Nucleus accumbens (tissue), 56 donors: ENCODE measurements at places on chromosomes 6 and 20.

GRCh38 chr6:129908858-129909257, 47.7 kb upstream of the TMEM244 start:
- no peak for DNase-seq

GRCh38 chr6:6656287-6656686, 67.8 kb downstream of the LY86 start:
- no peak for DNase-seq

GRCh38 chr6:72959821-72960220, 265.5 kb downstream of the KHDC1L start:
- no peak for DNase-seq

DNA sequence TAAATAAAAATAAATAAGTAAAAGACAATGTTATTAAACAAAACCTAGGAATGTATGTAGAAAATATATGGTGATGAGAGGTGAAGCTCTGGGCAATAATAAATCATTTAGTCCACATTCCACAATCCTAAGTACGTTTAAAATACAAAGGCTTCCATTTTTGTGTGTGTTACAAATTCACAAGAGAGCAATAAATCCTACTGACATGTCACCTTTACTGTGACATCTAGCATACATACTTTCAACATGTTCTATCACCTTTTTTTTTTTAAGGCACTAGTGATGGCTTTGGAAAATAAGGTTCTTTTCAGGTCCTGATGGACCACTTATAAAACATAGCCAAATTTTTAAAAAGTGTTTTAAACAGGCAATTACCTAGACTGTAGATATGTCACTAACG, 12.0 kb downstream of the REV3L start:
- DNase-seq: no peak

DNA sequence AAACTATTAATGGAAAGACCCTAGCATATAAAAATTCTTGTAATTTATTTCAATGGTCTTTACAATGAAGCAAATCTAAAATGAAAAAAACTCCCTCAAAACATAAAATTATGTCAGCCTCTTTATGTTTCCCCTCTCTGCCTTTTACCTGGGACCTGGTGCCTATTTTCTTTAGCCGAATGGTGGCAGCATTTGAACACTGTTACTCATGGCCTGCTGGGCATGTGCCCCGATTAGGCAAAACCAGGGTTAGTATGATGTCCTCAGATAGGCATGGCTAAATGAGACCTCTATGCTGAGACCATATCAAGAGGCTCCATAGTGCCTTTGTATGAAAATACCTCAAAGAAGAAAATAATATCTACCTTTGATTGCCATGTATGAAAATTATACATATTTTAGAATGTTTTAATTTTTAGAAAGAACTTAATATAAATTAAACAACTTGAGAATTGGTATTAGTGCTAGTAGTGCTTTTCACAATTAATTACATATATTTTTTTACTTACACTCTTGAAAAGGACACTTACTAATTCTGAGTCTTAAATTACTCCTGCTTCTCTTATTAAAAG, 22.5 kb upstream of the C6orf58 start:
- no peak for DNase-seq

DNA sequence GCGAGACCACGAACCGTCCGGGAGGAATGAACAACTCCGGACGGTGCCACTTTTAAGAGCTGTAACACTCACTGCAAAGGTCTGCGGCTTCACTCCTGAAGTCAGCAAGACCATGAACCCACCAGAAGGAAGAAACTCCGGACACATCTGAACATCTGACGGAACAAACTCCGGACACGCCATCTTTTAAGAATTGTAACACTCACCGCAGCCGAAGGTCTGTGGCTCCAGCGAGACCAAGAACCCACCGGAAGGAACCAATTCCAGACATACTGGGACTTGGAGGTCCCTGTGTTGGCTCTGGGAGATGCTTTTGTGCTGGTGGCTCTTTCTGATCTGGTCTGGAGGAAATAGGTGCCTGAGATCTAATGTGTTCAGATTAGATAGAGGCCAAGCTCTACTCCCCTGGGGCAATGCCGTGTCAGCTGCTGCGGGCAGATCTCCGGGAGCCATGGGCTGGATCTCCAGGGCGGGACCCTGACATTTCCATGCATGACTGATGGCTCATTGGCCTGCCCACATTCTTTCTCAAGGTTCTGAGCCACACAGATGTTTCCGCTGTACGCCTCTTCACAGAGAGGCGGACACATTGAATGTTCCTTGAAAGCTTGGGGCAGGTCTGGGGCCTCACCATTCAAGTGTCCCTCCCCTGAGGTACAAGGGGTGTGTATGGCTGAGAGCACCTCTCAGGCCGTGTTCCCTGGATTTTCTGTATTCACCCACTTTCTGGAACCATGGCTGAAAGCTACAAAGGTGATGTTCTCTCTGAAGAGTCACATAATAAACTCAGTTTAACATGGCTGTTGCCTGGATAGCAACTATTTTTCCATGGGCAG, 29.3 kb downstream of the GMPR start:
- no peak for DNase-seq

GRCh38 chr20:44720997-44721784, 6.0 kb downstream of the CCN5 start:
- DNase-seq: no peak

DNA sequence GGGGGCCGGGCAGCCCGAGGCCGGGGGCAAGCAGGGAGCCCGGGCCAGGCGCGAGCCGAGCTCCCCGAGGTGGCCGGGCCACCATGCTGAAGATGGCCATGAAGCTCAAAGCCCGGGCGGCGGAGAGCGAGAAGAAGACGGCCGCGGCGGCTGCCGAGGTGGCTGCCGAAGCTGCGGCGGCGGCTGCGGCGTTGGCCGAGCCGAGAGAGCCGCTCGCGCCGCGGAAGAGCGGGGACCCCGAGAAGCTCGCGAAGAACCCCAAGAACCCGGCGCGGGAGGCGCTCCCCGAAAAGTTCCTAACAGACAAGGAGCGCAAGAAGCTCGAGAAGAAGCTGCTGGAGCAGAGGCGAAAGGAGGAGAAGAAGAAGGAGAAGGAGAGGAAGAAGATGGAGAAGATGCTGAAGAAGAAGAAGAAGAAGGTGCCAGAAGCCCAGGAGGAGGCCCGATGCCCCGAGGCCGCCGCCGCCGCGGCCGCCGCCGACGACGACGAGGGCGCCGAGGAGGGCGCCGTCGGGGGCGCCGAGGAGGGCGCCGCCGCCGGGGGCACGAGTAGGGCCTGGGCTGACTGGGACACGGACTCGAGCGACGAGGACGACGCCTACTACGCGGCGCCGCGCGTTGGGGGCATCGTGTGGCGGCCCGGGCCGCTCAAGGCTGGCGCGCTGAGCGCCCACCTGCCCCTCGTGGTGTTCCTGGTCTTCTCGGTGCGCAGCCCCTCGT, 37.4 kb downstream of the GNAS start:
- no peak for DNase-seq

DNA sequence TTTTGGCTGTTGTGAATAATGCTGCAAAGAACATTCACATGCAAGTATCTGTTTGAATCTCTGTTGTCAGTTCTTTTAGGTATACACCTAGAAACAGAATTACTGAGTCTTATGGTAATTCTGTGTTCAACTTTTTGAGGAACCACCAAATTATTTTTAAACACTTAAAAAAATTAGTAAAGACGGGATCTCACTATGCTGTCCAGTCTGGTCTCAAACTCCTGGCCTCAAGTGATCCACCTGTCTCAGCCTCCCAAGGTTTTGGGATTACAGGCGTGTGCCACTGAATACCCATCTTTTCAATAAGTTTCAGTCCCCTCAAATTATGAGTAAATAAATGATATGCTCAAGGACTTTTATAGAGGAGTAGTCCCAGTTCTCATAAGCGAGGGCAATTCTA, 17.5 kb downstream of the SPATS1 start:
- no peak for DNase-seq

- DNase-seq: no peak
Observed at GRCh38 chr6:143396497-143397226, 53.8 kb downstream of the ADAT2 start.

DNA sequence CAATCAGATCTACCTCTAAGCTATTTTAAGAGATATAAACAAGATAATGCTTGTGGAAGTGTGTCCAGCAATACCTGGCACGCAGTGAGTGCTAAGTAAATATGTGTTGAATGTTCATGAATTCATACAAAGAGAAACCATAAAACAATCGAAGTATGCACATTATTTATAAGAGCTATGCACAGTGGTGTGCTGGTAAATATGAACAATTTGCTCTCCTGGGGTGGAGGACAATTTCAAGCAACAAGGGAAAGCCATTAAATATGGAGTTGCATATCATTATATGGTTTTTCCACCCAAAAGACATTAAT, 526.6 kb upstream of the MARCKS start:
- DNase-seq: no peak

GRCh38 chr6:133805876-133806275, 83.0 kb upstream of the TCF21 start:
- DNase-seq: no peak

DNA sequence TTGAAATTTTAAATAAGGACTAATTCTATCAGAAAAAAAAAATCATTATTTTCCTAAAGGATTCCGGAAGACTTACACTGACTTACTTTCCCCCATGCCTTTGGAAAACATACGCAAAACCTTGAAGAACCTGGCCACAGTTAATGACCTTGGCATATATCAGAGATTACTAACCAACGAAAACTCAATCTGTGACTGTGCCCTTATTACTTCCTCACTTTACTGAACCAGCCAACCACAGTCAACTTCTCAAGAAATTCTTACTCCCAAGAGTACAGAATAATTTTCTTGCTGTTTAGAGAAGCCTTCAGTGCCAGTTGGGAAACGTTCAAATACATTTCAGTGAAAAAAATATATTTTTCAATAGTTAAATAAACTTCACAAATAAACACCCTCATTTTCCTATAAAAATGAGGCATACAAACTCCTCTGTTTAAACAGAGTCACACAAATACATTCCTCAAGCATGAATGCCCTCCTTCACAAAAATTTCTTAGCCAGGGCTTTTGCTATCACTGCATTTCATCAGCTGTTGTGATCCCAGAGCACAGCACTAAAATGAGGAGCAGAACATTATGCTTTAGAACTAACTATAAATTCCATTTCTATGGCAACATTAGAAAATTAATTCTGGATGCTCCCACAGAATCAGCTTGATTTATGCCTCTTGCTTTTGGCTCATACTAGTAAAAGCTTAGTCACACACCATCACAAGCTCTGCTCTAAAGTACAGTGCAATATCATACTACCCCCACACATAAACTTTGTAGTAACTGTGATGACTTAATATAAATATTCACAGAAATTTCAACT, 117.6 kb downstream of the DST start:
- DNase-seq: no peak

DNA sequence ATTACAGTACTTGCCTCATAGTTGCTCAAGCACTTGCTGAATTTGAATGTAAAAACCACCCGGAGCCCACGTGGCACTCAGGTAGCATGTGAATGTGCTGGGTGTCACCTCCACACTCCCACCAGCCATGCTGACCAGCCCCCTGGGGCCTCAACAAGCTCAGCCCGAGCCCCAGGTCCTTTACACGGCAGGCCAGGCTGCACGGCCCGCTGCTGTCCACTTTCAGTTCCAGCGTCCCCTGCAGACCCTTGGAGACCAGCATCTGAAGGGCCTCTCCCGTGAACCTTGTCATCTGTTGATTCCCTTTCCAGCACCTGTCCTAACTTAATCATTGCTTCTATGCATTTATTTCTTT, 33.3 kb upstream of the ZBP1 start:
- no peak for DNase-seq

GRCh38 chr20:3210346-3210745, 1.0 kb downstream of the ITPA start:
- no peak for DNase-seq

DNA sequence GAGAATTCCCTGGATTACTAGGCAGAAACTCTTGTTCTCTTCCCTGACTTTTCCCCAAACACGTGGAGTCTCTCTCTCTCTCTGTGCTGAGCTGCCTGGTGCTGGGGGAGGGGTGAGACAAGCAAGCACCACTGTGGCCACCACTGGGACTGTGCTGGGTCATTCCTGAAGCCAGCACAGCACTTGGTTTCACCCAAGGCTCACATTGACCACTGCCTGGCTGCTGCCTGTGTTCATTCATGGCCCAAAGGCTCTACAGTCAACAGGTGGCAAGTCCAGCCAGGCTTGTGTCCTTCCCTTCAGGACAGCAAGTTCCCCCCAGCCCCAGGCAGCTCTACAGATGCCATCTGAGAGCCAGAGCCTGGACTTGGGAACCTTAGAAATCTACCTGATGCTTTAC, 92.2 kb downstream of the CTNNBL1 start:
- no peak for DNase-seq

- no peak for DNase-seq
Observed at GRCh38 chr6:168414336-168415097, 26.5 kb upstream of the SMOC2 start.

DNA sequence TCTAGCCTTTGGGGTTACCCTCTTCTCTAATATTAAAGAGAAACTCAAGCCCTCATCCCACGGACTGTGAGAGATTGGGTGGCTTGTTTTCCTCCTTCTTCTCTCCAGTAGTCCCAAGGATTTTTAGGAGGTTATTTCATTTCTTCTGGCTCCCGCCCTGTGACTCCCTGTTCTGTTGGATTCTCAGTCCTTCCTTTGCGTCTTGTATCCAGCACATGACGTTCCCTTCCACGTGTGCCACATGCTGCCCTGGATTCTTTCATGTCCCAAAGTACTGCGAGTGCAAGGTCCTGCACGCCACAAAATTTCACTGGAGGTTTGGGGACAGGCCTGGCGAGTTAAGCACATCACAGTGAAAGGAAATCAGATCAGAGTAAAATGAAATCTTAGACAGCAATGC, 213.4 kb downstream of the PACRG start:
- no peak for DNase-seq

GRCh38 chr20:17661121-17661744, 20.8 kb downstream of the RRBP1 start:
- DNase-seq: no peak

DNA sequence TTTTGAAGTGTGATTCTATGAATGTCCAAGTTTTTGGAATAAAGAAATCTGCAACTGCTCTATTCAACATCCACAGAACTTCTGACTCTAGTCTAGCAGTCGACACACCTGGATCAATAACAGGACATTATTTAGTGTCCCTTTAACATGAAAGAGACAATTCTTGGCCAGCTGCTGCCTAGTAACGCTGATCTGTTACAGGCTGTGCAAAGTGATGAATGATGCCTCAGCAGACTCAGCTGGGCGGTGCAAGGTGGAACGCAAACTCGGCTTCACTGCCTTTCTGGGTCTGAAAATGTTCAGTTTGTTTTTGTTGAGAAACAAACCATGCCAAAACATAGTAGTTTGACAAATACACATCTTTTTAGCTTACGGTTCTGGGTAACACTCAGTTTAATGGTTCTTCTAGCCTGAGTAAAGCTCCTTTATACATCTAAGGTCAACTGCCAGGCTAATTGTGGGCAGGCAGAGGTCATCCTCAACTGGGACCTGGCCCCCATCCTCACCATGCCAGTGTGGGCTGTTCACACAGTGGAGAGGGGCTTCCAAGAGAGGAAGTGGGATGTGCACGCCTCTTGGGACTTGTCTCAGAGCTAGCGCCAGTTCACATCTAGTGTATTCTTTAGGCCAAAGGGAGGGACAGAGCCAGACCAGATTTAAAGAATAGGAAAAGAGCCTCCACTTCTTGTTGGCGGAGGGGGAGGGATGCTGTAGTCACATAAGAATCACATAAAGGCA, 879.7 kb downstream of the QKI start:
- DNase-seq: no peak
